Mesothelial cell of epicardium (in vitro differentiated cells): ENCODE measurements at places on chromosomes 3 and 15.

- H3K36me3 ChIP-seq = peaks cover 25% of the 10 kb centered on the region
- H3K4me3 ChIP-seq = no peak overlapping the region
- DNase-seq = no peak
- peaks cover 4% of the 10 kb centered on the region for H3K4me1 ChIP-seq
- no peaks in the 10 kb centered on the region for H3K27me3 ChIP-seq
- no peak overlapping the region for H3K27ac ChIP-seq
Observed at GRCh38 chr3:169118666-169119370, 544.7 kb downstream of the MECOM start.

- peaks cover 4% of the 10 kb centered on the region for H3K4me1 ChIP-seq
- no peak overlapping the region for H3K27ac ChIP-seq
- H3K36me3 ChIP-seq = no peaks in the 10 kb centered on the region
- H3K4me3 ChIP-seq = no peak overlapping the region
Observed at GRCh38 chr3:27666272-27666671, 55.9 kb downstream of the EOMES start.

- peaks cover 39% of the 10 kb centered on the region for H3K4me1 ChIP-seq
- no peak for DNase-seq
- H3K27me3 ChIP-seq = no peaks in the 10 kb centered on the region
- H3K4me3 ChIP-seq = no peak overlapping the region
- H3K36me3 ChIP-seq = no peaks in the 10 kb centered on the region
- no peak overlapping the region for H3K27ac ChIP-seq
Observed at GRCh38 chr3:133451309-133451708, 51.5 kb downstream of the BFSP2 start.

DNA sequence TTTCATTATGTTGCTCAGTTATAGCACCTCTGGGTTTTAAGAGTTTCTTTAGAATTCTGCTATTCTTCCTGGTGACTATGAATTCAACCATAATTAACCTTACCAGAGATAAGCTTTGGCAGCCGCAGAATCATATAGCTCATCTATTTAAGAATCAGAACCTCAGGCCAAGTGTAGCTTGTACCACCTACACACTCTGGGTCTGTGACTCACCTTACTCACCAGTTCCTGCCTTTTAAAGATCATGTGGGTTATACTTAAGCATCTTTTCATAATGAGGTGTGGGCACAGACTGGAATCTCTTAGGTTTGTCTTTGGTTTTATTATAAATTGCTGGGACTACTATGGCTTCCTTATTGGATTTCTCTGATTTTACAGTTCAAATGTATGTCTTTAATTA lies 21.9 kb downstream of the CDV3 start:
- no peaks in the 10 kb centered on the region for H3K27me3 ChIP-seq
- peaks cover 2% of the 10 kb centered on the region for H3K36me3 ChIP-seq
- H3K4me1 ChIP-seq = peaks cover 6% of the 10 kb centered on the region
- H3K4me3 ChIP-seq = no peak overlapping the region
- DNase-seq = no peak

- no peak overlapping the region for H3K27ac ChIP-seq
- H3K27me3 ChIP-seq = peaks cover 16% of the 10 kb centered on the region
- no peaks in the 10 kb centered on the region for H3K36me3 ChIP-seq
- no peak for DNase-seq
- peaks cover 3% of the 10 kb centered on the region for H3K4me1 ChIP-seq
Observed at GRCh38 chr3:193389335-193389734, 10.8 kb upstream of the ATP13A5 start.

- no peaks in the 10 kb centered on the region for H3K36me3 ChIP-seq
- peaks cover 22% of the 10 kb centered on the region for H3K27me3 ChIP-seq
- peak overlapping the region; percentile 84 for H3K27ac ChIP-seq
- peak overlapping the region; percentile 87 for H3K4me3 ChIP-seq
- H3K4me1 ChIP-seq = peaks cover 25% of the 10 kb centered on the region
Observed at GRCh38 chr3:61562042-61562720, 810 bp downstream of the PTPRG start.

GRCh38 chr3:5007873-5008272 lies 28.6 kb downstream of the BHLHE40 start:
- peaks cover 2% of the 10 kb centered on the region for H3K27me3 ChIP-seq
- no peaks in the 10 kb centered on the region for H3K36me3 ChIP-seq
- DNase-seq = no peak
- peaks cover 4% of the 10 kb centered on the region for H3K4me1 ChIP-seq
- H3K27ac ChIP-seq = no peak overlapping the region
- H3K4me3 ChIP-seq = no peak overlapping the region

GRCh38 chr3:157103280-157103679 lies 56.7 kb downstream of the CCNL1 start:
- no peak overlapping the region for H3K27ac ChIP-seq
- no peaks in the 10 kb centered on the region for H3K36me3 ChIP-seq
- no peak overlapping the region for H3K4me3 ChIP-seq

DNA sequence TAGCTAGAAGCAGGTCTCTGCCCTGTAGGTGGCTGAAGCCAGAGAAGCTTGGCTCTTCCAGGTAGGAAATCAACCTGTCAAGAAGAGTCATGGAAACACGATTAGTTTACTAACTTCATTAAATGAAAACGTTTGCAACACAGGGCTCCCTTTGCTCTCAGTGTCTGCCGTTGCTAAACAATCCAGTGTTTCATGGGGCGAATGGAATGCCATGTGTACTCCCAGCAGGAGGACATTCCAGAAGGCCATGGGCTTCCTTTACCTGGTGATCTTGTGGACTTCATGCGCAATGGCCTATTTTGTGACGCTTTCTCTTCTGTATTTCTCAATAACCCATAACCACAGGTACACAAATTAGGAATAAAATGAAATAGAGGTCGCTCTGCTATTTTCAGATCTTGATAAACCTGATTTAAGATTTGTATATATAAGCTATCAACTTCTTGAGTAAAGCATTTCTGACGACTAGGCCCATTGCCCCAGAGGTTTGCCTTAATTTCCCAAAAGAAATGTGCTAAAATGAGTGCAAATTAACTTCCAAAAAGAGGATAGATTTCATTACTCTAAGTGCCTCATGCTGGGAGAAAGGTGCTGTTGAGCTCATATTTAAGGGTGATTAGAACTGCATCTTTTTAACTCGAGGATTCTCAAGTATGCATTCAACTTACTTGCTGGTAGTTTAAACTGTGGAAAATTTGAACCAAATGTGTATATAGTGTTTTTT lies 171.0 kb downstream of the EPHA3 start:
- peaks cover 1% of the 10 kb centered on the region for H3K27me3 ChIP-seq
- no peak overlapping the region for H3K4me3 ChIP-seq
- no peak overlapping the region for H3K27ac ChIP-seq
- H3K36me3 ChIP-seq = no peaks in the 10 kb centered on the region
- H3K4me1 ChIP-seq = no peaks in the 10 kb centered on the region
- no peak for DNase-seq

DNA sequence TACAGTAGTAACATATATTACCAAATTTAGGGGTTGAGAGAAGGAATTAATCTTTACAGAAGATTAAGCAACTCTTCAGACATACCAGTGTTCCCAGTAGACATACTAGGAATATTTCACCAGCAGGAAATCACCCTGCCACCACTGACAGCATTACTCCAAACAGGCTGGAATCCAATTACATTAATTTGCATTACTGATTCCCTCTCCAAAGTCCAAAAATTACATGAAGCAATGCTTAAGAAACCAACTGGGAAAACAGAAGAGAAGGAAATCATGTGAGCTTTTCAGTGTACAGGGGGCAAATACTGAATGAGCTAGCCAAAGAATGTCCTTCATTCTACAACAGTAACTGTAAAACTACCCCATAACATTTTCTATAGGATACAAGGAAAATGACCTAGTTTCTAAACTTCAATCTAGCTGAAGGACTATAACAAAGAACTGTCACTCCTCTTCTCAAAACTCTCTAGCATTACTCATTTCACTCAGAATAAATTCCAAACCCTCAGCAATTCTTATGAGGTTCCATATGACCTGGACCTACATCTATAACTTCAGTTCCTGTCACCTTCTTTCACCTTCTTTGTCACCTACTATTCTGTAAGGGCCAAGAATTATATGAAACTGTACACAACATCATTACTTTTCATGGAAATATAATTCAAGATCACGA lies 72.7 kb downstream of the INO80 start:
- H3K36me3 ChIP-seq = peaks cover 41% of the 10 kb centered on the region
- no peaks in the 10 kb centered on the region for H3K27me3 ChIP-seq
- no peak overlapping the region for H3K4me3 ChIP-seq
- peak overlapping the region; percentile 4 for H3K27ac ChIP-seq

- H3K27me3 ChIP-seq = no peaks in the 10 kb centered on the region
- no peak overlapping the region for H3K27ac ChIP-seq
- peaks cover 56% of the 10 kb centered on the region for H3K36me3 ChIP-seq
- no peaks in the 10 kb centered on the region for H3K4me1 ChIP-seq
Observed at GRCh38 chr15:83170474-83171165, 37.0 kb downstream of the HDGFL3 start.

- no peaks in the 10 kb centered on the region for H3K36me3 ChIP-seq
- H3K27ac ChIP-seq = no peak overlapping the region
- no peak overlapping the region for H3K4me3 ChIP-seq
- no peaks in the 10 kb centered on the region for H3K27me3 ChIP-seq
- DNase-seq = no peak
Observed at GRCh38 chr3:12439161-12439940, 44.9 kb upstream of the TSEN2 start.

GRCh38 chr3:156174229-156174847 lies 54.0 kb downstream of the KCNAB1 start:
- no peak overlapping the region for H3K27ac ChIP-seq
- DNase-seq = no peak
- no peaks in the 10 kb centered on the region for H3K36me3 ChIP-seq

DNA sequence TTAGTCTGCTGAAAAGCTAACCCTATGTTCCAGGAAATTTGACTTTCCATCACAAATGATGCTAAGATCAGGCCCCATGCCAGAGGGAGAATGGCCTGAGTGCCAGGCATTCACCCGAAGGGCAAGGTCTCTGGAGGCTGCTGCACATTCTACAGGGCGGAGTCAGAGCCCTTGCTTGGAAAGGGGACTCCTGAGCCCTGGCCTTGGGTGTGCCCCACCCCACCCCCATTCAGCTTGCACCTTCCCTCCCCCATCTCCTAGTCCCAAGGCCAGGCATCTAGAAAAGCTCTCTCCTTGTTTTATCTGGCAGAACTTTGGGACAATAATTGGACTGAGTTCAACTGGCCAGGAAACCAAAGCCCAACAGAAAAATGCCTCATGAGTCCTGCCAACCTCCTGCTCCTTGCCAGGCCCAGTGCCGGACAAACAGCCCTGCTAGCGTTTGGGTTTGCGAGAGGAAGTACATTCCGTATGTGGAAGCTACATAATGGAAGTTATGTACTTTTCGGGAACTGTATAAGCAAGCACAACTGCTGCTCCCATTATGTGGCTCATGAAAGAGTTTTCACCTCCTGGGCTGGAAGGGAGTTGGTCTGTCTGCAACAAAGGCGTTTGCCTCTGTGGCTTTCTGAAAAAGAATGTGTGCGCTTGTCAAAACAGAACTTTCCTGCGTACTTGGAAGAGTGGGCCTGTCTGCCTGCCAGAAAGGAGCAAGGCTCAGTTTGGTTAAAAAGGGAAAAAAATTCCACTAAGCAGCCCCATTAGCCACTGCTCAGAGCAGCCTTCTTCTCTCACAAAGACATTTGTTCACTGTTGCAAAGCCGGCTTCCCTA lies 321.5 kb upstream of the CTNNB1 start:
- H3K27me3 ChIP-seq = no peaks in the 10 kb centered on the region
- no peak overlapping the region for H3K4me3 ChIP-seq
- DNase-seq = no peak
- H3K27ac ChIP-seq = peak overlapping the region; percentile 60
- peaks cover 33% of the 10 kb centered on the region for H3K4me1 ChIP-seq

- H3K4me1 ChIP-seq = peaks cover 11% of the 10 kb centered on the region
- peaks cover 10% of the 10 kb centered on the region for H3K27me3 ChIP-seq
- no peak overlapping the region for H3K4me3 ChIP-seq
- no peak overlapping the region for H3K27ac ChIP-seq
- no peaks in the 10 kb centered on the region for H3K36me3 ChIP-seq
Observed at GRCh38 chr15:99558084-99558483, 7.7 kb upstream of the MEF2A start.

DNA sequence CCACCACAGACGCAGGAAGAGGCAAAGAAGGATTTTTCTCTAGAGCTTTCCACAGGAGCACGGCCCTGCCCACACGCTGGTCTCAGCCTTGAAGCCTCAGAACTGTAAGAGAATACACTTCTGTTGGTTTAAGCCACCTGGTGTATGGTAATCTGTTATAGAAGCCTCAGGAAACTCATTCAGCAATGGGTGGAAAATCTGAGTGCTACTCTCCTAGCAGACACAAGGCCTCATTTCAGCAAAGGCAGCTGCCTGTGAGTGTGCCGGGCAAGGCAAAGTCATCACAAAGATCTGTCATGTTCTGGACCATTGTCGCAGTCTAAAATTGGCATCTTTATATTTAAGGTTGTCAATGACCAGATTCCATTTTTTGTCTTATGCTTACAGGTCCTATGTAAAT lies 31.0 kb downstream of the ATP10A start:
- H3K4me3 ChIP-seq = no peak overlapping the region
- H3K27me3 ChIP-seq = peaks cover 4% of the 10 kb centered on the region
- no peak overlapping the region for H3K27ac ChIP-seq
- no peaks in the 10 kb centered on the region for H3K36me3 ChIP-seq

- H3K27ac ChIP-seq = no peak overlapping the region
Observed at GRCh38 chr15:64023220-64023619, 23.1 kb downstream of the DAPK2 start.

DNA sequence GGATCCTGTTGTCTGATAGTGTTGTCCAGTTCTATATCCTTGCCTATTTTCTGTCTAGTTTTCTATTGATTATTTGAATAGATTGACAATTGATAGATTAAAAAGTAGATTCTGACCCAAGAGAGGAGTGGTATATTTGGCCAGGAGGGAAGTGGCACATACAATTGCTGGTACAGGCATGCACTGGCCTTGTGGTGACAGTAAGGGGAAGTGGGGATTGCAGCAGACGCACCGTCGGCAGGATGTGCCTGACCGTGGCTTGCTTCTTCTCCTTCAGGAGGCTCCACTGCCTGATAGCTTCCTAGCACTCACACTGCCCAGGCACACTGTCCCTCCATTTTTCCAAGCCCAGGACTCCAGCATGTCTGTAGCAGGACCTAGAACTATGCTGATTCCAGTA lies 10.5 kb downstream of the GABRG3 start:
- H3K36me3 ChIP-seq = no peaks in the 10 kb centered on the region
- no peak overlapping the region for H3K27ac ChIP-seq
- H3K4me3 ChIP-seq = no peak overlapping the region
- no peaks in the 10 kb centered on the region for H3K4me1 ChIP-seq

DNA sequence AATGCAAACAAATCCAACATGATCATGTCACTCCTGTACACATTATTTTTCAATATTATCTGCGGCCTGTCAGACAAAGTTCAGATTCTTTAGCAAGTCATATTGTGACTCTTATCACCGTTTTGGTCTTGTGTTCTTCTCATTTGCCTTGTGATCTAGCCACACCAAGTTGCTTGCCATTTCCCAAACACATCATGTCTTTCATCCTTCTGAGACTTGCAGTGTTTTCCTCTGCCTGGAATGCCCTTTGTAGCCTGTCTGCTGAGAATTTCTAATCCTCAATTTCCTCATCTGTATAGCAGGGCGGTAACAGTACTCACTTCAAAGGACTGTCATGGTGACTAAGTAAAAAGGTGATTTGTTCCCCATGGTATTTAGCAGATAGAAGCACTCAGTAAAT lies 135.0 kb downstream of the GREM1 start:
- no peaks in the 10 kb centered on the region for H3K27me3 ChIP-seq
- no peak overlapping the region for H3K4me3 ChIP-seq
- peaks cover 4% of the 10 kb centered on the region for H3K4me1 ChIP-seq
- no peaks in the 10 kb centered on the region for H3K36me3 ChIP-seq

GRCh38 chr3:127037971-127038446 lies 55.1 kb downstream of the PLXNA1 start:
- peaks cover 2% of the 10 kb centered on the region for H3K4me1 ChIP-seq
- no peak for DNase-seq
- no peak overlapping the region for H3K4me3 ChIP-seq
- H3K27ac ChIP-seq = no peak overlapping the region

GRCh38 chr15:39729500-39729899 lies 53.1 kb downstream of the FSIP1 start:
- H3K4me1 ChIP-seq = peaks cover 7% of the 10 kb centered on the region
- no peak for DNase-seq
- H3K36me3 ChIP-seq = no peaks in the 10 kb centered on the region
- H3K27ac ChIP-seq = no peak overlapping the region
- no peak overlapping the region for H3K4me3 ChIP-seq
